ENCODE measurements at places on chromosomes 6 and 20.

DNA sequence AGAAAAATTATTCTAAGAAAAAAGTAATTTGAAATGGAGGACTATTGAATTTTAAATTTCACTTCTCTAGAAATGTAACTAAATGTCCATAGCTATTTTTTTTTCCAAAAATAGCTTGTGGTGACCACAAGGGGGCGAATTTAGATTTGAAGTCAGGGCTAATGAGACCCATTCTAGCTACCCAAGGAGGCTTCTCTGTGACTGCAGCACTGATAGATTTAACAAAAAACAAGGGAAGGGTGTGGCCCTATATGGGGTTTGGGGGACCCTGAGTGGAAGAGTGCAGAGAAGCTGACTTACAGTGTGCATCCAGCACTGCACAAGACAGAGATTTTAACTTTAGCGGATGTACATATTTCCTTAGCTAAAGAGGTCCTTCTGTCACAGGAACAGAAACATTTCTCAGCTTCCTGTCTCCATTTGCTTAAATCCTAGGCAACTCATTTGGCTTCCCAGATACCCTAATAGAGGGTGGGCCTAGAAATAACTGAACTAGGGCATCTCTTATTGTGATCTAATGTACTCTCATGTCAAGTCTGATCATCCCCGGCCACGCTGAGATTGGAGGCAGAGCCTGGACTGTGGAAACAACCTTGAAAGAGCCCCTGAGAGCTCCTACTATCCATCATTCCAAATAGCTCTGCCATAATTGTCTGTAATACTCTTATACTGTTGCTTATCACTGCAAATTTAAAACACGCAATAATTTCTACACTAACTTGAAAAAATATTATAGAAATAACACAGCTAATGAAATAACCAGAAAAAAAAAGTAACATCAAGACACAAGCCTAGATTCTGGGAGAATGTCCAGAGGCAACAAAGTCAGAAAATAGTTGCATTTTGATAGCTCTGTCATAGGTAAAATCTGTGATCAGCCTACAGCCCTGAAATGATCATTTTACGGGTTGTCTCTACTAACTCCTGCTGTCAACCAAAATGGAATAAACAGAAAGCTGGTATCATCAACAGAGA lies 93.6 kb downstream of the SNAP91 start:
- DNase-seq: no peak

DNA sequence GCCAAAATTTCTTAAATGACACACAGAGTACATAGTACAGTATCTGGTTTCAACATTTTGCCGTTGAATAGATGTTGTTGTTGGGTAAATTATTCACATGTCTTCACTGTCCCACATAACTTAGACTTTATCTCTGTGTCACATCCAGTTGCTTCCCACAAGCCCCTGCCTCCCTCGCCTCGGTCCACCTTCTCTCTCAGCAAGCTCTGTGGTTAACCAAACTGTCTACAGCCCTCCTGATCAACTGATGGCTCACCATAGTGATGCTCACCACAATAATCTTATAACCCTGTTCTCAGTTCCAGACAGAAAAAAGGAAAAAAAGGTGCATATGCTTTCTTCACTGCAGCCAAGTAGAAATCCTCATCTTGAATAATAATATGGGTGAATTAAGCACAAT lies 23.0 kb downstream of the IL17F start:
- DNase-seq: no peak

GRCh38 chr20:38222923-38223742 lies 37.4 kb downstream of the KIAA1755 start:
- no peak for DNase-seq

GRCh38 chr6:98927534-98927933 lies 20.2 kb downstream of the FBXL4 start:
- DNase-seq: no peak

DNA sequence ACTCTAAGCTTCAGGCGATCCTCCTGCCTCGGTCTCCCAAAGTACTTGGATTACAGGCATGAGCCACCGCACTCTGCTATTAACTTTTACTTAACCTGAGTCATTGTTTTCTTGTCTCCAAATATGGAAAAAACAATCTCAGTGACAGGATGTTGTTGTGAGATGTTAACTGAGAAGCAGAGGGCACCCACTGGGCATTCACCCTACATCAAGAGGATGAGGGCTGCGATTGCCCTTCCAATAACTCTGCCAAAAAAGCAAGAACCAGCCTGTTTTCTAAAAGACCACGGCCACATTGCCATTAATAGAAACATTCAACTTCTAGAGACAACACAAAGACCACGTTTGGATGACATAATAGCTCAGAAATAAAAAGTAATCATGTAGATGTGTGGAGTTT lies 107.6 kb upstream of the SGK1 start:
- DNase-seq: no peak

DNA sequence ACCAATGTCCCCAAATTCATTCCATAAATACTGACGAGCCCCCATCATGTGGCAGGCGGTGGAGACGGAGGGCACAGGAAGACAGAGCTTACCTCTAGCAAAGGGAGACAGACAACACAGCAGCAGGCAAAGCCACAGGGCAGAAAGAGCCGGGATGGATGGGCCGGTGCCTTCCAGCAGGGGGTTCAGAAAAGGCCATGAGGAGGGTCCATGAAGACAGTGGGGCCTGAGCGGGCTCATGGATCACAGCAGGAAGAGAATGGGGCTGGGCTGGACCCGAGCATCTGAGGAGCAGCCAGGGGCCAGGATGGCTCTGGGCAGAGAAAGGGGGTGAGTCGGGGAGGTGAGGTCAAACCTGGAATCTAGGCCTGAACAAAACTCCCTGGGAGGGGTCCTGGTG lies 42.0 kb downstream of the PREX1 start:
- DNase-seq: no peak

DNA sequence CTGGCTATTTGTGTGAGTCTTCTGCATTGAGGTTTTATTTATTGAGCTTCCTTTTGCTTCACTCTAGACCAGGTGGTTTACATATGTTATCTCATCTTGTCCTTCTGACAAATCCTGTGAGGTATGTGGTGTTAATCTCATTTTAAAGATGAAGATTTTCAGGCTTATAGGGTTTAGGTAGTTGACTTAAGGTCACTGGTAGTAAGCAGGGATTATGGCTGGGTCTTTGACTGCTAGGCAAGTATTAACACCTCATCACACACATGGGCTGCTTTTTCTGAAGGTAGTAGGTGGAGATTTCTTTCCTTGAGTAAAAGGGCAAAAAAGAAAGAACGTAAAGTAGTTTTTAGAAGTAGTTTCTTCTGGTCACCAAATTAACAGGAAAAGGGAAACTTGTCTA lies 72.6 kb downstream of the CDKAL1 start:
- no peak for DNase-seq

- DNase-seq: no peak
Measured at GRCh38 chr20:50133041-50133440, 20.1 kb upstream of the UBE2V1 start.

GRCh38 chr6:28134015-28134414 lies 7.7 kb upstream of the ZKSCAN8 start:
- no peak for DNase-seq

- peak; percentile 50 for DNase-seq
Measured at GRCh38 chr6:43770372-43771209, 580 bp downstream of the VEGFA start.

GRCh38 chr20:63037669-63038268 lies 31.0 kb upstream of the BHLHE23 start:
- DNase-seq: no peak

DNA sequence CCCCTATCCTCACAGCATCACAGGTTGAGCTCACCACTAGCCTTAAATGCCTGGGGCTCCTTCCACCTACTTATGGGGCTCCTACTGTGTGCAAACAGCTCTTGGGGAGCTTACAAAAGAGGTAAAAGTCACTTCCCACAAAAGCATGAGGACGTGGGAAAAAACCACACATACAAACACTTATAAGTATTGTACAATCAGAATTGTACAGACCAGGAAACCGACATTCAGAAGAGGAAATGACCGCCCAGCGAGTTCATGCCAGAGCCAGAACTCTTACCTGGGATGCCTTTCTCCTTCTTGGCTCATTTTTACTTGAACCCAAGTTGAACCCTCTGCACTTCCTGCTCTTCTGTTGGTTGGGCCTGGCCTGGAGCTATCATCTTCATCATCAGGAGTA lies 6.3 kb upstream of the PPP1R16B start:
- no peak for DNase-seq

- no peak for DNase-seq
Measured at GRCh38 chr6:90720404-90720803, 133.5 kb upstream of the MAP3K7 start.

GRCh38 chr6:129508477-129509145 lies 201.4 kb downstream of the ARHGAP18 start:
- no peak for DNase-seq

DNA sequence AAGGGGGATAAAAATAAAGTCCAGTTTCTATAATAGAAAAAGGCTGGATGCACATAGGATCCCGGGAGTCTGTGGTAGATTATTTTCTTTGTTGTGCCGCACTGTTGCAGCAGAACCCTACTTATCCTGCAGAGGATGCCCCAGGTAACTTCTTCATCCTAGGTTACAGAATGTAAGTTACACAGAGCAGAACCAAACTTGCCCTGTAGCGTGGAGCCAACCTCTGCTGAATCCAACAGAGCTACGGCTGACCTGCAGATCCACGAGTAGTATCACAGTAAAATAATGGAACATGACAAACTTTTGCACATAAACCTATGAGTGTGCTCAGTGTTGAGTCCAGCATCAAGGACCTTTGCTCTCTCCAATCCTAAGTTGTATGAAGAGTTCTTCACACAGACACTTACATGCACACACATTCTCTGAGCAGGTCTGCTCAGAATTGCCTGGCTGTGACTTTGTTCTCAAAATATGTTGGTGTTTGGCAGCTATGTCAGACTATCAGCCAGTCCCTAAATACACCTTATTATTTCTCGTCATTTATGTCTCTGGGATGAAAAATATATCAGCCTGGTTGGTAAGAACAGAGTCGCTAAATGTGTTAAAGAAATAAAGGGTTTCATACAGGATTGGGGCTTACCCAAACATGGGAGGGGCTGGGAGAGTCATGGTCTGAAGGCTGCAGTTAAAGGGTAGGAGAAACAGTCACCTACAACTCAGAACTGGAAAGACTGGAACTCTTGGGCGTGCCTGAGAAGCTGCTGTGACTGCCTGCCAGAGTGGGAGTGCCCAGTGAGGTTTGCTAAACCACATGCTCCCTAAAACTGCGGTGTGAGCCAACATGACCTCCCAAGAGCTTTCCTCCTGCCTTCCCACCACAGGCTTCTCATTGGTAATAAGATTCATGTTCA lies 165.1 kb upstream of the SLC24A3 start:
- no peak for DNase-seq

DNA sequence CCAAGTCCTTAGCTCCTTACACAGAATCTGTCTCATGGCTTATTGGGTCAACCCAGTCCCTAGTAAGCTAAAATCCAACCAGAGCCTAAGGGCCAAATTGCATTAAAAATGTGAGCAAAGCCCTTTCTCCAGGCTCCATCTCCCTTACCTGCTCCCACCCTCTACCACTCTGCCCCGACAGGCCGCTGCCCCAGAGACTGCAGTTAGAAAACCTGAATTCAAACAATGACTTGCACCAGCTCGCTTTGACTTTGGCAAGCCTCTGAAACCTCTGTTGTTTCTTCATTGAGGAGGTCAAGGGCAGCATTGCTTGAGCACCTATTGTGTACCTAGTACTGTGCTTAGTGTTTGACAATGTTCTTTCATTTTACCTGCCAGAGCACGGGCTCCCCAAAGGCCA lies 188.1 kb upstream of the PMEPA1 start:
- no peak for DNase-seq

DNA sequence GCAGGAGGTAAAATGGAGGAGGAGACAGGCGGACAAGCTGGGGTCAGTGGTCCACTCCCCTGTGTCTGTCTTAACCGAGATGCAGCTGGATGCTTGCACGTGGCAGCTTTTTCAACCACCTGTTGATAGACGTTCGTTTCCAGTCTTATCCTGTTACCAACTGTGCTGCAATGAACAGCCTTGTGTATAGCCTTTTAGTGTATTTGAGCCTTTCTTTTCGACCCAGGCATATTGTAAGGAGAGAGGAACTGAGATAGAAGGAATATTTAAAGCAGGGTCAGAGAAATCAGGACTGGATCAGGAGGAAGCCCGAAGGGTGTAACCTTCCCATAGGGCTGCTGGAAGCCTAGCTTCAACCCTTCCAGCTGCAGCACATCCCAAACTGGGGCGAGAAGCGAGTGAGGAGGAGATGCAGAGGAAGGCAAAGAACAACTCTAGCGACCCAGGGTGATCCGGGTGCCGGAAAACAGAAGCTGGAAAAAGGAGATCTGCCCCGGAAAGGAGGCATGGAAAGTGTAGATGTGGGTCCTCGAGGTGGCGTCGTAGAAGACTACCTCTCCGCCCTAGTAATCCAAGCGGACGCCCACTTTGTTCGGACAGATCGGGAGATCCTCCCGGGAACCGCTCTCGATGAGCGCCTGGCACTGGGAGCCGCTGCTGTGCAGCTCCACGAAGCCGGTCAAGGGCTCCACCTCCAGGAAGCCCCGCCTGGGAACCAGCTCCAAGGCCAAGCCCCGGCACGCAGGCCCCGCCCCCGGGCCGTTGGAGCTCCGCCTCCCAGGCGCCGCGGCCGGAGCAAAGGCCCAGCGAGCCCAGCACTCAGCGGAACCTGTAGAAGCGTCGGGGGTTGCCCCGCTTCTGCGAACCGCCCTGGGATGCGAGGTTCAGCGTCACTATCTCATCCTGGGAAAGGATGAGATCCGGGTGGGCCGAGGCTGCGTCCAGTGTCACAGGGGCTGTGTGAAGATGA lies 11.2 kb downstream of the TRIM31 start:
- peak; percentile 91 for DNase-seq

DNA sequence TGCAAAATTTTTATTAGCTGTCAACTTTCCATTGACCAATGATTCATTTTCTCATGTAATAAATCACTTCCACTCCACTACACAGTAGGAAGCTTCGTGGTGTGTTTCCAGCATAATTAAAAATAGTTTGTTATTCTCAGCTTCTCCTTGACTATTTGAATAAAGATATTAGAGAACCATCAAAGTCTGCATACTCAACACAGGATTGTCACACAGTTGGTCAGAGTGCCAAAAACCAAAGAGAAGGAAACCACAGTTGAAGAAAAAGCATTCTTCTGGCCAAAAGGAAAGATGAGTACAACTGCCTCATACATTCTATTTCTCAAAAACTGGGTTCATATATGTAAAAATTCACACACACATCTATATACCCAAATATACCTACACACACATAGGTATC lies 455.1 kb upstream of the HSF2 start:
- no peak for DNase-seq

GRCh38 chr6:155830531-155830930 lies 374.9 kb upstream of the NOX3 start:
- DNase-seq: no peak

DNA sequence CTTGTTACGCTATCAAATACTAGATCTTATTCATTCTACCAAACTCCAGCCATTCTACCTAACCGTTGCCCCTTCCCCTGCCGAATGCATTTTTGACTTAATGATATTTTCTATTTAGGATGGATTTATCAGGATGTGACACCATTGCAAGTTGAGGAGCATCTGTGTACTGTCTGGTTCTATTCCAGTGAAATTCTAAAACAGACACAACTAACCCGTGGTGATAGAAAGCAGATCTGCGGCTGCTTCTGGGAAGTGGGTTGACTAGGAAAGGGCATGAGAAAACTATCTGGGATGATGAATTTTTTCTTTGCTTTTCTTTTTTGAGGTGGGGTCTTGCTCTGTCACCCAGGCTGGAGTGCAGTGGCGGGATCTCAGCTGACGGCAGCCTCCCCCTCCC lies 20.7 kb upstream of the SRC start:
- no peak for DNase-seq

All from head of caudate nucleus (tissue), 42 donors.